ENCODE measurements at places on chromosomes 6 and 20.

- H3K27ac ChIP-seq = no peak overlapping the region
- H3K36me3 ChIP-seq = no peaks in the 10 kb centered on the region
- H3K4me3 ChIP-seq = no peak overlapping the region
- DNase-seq = no peak
- no peaks in the 10 kb centered on the region for H3K27me3 ChIP-seq
Observed at GRCh38 chr6:127582777-127583462, 5.9 kb downstream of the C6orf58 start.

GRCh38 chr6:134003542-134003951 is 48.9 kb downstream of the SLC2A12 start:
- no peak overlapping the region for H3K27ac ChIP-seq
- no peaks in the 10 kb centered on the region for H3K27me3 ChIP-seq
- no peaks in the 10 kb centered on the region for H3K4me1 ChIP-seq
- H3K36me3 ChIP-seq = no peaks in the 10 kb centered on the region

DNA sequence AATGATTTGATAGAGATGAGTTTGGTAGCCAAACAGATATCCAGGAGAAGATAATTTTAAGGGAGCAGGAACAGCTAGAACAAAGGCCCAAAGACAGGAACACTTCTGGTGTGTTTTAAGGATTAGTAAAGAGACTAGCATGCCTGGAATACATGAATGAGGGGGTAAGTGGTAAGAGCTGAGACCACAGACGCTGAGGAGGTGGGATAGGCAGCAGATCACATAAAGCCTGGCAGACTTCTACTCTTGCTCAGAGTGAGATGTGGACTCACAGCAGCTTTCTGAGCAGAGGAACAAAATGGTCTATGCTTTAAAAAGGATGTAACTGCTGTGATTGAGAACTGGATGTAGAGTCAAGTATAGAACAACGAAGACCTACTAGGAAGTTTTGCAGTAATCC is 100.1 kb downstream of the EPHA7 start:
- H3K36me3 ChIP-seq = no peaks in the 10 kb centered on the region
- H3K4me3 ChIP-seq = no peak overlapping the region
- no peaks in the 10 kb centered on the region for H3K27me3 ChIP-seq
- no peaks in the 10 kb centered on the region for H3K4me1 ChIP-seq
- no peak overlapping the region for H3K27ac ChIP-seq
- DNase-seq = no peak

- H3K27me3 ChIP-seq = no peaks in the 10 kb centered on the region
Observed at GRCh38 chr20:10447028-10447427, 11.9 kb downstream of the SLX4IP start.

DNA sequence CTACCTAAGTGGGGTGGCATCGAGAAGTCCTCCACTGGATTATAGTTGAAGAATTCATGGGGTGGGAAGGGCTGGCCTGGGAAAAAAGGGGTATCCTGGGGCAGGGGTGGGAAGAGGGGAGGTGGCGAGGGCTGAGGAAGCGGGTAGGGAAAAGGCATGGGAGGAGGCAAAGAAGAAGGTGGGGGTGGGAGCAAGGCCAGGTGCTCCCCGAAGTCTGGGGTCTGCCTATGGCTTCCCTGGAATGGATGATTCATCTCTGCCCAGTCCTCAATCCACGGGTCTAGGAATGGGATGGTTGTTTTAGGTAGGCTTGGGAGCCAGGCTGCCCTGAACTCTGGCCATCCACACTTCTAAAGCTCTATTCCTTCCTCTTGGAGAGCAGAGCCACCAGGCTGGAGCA is 4.4 kb downstream of the PCED1A start:
- DNase-seq = no peak
- no peak overlapping the region for H3K27ac ChIP-seq
- no peaks in the 10 kb centered on the region for H3K36me3 ChIP-seq
- H3K4me3 ChIP-seq = no peak overlapping the region

GRCh38 chr20:50918403-50918802 is 12.8 kb downstream of the ADNP start:
- H3K4me1 ChIP-seq = peaks cover 11% of the 10 kb centered on the region
- peaks cover 19% of the 10 kb centered on the region for H3K36me3 ChIP-seq
- no peaks in the 10 kb centered on the region for H3K27me3 ChIP-seq
- DNase-seq = no peak
